Stimulated activated CD4-positive, alpha-beta T cell treated with anti-CD3 and anti-CD28 coated beads, Interleukin-1b, Interleukin-23, amount 100 ng/mL, for 4 hours (primary cell): ENCODE measurements at places on chromosomes 4 and X.

DNA sequence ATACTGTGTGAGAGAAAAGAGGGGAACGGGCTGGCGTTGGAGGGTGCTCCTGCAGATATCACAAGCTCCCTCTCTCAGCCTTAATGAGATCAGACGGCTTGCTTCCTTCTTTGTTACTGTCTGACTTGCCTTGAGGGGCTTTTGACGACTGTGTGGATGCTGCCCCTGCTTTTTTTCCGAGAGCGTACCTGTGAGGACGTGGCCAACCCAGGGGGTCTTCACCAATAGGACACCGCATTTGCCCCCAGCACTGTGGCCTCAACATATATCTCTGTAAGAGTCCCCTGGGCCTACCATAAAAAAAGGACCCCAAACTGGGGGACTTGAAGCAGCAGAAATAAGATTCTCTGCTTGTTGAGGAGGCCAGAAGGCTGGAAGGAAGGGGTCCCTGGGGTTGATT, 143.9 kb downstream of the SHOX start:
- DNase-seq, result no peak

DNA sequence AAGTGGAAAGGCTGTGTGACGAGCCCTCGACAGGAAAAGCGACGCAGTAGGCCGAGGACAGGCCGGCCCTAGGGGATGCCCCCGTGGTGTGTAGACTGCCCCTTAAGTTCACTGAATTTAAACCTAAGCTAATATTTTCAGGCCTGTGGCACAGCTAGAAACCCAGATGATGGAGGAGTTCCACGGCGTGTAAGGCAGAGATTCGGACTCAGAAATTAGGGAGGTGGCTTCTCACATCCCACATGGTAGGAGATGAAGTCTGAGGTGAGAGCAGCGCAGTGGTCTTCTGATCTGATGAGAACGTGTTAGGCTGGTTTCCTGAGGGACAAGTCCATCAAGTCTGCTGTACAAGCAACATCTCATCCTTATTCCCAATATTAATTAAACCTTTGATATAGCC, 7.8 kb downstream of the LRP2BP start:
- no peak for DNase-seq

DNA sequence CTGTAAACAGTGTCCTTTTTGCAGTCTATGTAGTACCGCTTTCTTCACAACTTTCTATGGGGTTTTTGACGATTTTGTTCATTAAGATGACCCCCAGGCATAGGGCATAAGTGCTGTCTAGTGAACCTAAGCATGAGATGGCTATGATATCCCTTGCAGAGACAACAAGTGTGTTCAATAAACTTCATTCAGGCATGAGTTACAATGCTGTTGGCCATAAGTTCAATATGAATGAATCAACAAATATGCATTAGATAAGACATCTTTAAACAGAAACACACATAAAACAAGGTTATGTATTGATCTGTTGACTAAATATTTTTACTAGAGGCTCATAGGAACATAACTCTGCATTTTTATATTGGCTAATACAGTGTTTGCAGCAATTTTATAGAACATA, 1322.0 kb downstream of the ARAP2 start:
- DNase-seq, result no peak

DNA sequence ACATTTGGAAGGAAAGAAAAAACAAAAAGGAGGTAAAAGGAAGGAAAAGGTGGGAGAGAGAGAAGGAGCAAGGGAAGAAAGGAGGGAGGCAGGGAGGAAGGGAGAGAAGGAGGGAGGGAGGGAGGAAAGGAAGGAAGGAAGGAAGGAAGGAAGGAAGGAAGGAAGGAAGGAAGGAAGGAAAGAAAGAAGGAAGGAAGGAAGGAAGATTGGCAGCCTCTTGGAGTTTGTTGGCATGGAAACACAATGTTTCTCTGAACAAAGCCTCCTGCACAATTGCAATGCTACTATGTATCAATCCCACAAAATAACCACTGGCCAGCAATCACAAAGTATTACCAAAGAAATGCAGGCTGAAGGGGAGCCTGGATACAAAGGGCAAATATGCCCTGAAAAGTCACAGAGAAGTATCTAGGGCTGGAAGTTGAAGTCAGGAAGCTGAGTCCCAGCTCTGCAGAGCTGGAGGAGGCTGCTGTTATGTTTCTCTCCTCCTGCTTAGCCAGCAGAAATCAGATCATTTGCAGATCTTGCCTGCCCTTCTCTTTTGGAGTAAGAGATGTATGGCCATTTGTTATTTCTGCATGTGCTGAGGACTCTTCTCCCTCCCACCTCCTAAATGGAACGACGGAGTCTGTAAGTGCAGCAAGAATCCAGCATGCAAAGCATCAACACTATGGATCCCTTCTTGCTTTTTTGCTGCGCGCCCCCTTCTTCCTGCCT, 195.9 kb upstream of the LDB2 start:
- DNase-seq, result no peak

GRCh38 chrX:20461002-20461401, 194.3 kb upstream of the RPS6KA3 start:
- no peak for DNase-seq

DNA sequence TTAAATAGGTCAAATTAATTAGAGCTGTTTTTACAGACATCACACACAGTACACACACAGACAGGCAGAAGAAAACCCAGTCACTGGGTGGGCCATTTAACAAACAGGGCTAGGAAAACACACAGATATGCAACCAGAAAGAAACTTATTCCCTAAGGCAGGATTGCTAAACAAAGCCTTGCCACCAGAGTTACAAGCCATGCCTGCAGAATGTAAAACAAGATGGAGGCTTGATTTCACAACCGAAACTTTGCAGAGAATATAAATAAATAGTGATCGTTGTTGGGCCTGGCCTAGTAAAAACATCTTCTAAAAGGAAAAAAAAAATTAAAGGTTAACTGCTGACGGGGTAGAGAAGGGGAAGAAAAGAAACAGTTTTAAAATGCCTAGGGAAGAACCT, 212.3 kb downstream of the NAP1L3 start:
- no peak for DNase-seq

GRCh38 chr4:151569650-151570049, 160.7 kb downstream of the FHIP1A start:
- no peak for DNase-seq

DNA sequence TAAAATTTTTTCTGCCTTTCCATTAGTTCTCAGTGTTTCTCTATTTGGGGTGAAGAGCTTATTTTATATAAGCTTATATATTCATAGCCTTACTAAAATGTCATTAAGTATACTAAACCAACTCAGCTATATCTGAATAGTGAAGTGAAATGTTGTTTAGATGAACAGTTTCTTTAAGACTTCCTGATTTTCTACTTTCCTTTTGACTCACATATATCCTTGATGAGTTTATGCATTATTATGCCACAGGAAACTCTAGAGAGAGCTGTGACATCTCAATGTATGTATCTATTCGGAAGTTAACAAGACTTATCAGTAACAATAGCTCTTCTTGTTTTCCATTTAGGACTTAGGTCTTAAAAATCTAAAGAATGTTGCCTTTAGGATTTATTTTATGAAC, 1491.8 kb upstream of the IGFBP7 start:
- DNase-seq, result no peak

DNA sequence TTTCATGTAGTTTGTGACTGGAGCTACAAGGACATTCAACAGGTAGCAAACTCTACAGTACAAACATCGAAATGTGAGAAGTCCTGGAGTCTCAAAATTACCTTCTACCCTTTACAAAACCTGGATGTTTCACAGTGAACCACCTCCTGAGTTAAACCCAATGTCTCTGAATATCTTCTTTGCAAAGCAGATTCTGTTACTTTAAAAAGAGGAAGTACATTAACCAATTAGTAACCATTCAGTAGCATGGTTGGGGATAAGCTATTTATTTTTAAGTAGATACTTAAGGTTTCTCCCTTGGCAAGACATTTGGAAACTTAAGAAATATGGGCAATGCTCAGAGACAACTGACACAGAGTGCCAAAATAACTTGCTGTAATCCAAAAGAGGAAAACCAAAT, 371.9 kb upstream of the NWD2 start:
- no peak for DNase-seq

DNA sequence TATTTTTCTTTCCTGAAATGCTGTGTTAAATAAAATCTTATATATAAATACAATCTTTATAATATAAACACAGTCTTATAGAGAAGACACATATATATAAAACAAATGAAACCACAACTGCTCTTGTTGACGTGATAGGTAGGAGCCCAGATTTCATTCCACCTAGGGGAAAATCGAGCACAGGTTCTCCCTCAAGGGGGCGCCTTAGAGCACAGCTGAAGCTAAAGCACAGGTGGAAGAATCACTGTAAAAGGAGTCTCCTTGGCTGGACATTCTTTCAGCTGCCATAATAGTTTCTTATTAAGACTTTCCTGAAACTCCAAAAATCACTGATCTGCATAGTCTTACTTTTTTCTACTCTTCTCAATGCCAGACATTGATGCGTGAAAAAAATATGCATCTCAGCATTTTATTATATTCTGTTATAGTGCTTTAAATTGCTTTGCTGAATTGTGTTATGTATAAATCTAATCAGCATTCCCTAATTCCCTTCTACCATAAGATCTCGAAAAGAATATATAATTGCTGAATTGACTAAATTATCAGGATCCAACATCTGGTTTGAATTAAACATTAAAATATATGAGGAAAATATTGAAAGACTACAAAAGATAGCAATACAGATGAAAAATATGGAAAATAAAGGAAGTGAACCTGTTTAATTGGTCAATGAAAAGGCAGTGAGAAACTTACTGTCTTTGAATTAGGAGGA, 25.5 kb upstream of the RXFP1 start:
- DNase-seq, result peak; percentile 12

DNA sequence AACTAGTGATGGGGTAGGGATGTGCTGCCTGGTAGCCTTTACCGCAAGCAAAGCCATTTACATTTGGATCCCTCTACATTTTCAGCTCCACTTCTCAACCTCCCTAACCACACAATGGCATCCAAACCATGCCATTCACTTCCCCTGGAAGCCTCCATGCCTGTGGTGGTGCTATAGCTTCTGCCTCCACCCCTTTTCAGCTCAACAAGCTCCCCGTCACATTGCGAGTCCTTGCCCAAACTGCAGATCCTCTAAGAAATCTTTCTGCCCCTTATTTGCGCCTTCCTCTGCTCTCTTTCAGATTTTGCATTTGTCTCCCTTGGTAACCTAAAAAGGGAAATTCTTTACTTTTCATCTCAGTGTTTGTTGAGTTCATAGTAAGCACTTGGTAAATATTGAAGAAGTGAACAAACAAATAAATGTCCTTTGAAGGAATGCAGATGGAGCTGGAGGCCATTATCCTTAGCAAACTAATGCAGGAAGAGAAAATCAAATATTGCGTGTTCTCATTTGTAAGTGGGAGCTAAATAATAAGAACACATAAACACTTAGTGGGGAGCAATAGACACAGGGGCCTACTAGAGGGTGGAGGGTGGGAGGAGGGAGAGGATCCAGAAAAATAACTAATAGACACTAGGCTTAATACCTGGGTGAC, 6.9 kb downstream of the CYTL1 start:
- DNase-seq, result no peak

- no peak for DNase-seq
Measured at GRCh38 chrX:145751943-145752342, 65.7 kb upstream of the SLITRK2 start.

DNA sequence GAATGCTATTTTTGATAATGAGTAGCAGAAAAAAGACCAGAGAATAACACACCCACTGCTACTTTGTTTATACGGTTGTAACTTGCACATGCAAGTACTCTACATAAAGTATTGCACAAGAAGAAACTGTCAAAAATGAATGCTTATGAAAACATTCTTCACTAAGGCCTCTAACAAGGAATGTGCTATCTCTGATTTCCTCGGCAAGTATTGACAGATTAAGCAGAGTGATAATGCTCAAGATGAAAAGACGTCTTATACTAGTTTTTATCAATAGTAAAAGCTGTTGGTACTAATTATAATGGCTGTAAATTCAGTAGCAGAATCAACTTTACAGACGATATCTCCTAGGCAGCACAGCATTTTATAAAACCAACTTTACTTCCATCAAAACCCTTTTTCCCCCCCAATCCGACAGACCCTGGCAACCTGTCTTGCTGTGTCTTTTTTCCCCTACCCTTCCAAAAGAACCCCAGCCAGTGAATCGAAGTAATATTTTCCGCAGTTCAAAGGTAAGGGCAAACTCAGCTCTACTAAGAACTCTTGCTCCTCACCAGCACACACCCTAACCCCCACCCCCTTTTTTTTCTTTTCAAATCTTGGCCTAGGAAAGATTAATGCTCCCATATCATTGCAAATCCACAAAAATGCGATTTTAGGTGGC, 1.5 kb downstream of the FRYL start:
- DNase-seq, result peak; percentile 5

DNA sequence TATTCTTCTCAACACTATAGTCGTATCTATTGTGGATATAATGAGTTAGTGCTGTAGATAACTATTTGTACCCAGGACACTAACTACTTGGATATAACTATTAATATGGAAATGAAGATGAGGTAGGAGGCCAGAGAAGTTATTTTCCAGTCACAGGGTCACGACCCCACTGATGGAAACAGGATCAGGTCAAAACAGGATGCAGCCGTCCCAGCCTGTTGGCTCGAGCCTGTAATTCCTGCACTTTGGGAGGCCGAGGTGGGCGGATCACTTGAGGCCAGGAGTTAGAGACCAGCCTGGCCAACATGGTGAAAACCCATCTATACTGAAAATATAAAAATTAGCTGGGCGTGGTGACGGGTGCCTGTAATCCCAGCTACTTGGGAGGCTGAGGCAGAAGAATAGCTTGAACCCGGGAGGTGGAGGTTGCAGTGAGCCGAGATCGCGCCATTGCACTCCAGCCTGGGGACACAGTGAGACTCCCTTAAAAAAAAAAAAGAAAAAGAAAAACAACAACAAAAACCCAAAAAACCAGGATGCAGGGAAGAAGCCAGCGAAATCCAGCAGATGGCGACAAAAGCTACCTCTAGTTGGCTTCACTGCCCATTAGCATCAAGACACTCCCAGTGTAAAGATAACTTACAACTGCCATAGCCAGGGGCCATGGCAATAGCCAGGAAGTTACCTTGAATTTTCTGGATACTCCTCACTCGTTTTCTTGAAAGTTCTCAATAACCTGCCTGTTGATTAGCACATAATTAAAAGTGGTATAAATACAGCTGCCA, 37.9 kb upstream of the NKAP start:
- DNase-seq, result no peak

GRCh38 chr4:137800861-137801260, 268.6 kb upstream of the PCDH18 start:
- DNase-seq, result no peak
